ENCODE measurements at places on chromosomes 2 and 18.

DNA sequence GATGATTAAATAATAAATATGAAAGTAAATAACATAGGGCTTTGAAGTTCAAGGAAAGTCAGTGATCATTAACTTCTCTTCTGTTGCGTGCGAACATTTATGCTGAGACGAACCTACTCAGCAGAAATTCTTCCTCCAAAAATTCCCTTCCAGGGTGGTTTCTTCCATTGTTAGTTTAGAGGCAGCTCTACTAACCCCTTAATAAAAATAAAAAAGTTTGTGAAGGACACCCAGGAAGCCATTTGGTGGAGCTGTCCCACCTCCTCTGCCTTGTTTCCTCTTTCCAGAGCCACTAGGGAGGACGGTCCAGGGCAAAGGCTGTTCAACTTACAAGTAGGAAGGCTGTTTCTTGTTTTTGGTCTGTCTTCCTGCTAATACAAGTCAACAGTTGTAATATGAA, 2.1 kb upstream of the SMAD2 start:
- no peak for DNase-seq

GRCh38 chr2:45033302-45033701, 24.1 kb upstream of the SIX2 start:
- no peak for DNase-seq

- DNase-seq = no peak
Measured at GRCh38 chr18:32906506-32907310, 133.9 kb upstream of the KLHL14 start.

DNA sequence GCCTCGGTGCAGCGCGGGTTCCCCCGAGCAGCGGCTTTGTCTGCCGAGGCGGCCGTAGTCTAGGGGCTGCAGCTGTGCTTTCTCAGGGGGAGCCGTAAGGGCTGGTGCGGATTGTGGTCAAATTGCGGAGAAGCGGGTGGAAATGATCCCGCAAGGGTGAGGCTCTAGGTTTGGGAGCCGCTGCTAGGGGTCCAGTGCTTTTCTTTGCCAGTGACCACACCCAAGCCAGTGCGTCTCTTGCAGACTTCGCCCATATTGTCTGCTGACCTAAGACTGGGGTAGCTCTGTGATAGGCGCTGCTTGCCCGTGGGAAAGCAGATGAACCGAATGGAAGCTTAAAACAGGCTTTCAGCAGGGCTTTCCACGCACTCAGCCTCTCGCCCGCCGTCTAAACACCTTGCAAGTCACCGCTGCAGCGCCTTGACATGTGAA, 2.1 kb downstream of the DPYSL5 start:
- DNase-seq = no peak
